ENCODE measurements at places on chromosomes 6 and 20.

GRCh38 chr6:52299653-52300052, 15.1 kb upstream of the MCM3 start:
- DNase-seq = no peak

GRCh38 chr6:125682939-125683338, 66.5 kb upstream of the HEY2 start:
- no peak for DNase-seq

- no peak for DNase-seq
These were observed 21.0 kb downstream of the PHACTR3 start for GRCh38 chr20:59625214-59625922.

DNA sequence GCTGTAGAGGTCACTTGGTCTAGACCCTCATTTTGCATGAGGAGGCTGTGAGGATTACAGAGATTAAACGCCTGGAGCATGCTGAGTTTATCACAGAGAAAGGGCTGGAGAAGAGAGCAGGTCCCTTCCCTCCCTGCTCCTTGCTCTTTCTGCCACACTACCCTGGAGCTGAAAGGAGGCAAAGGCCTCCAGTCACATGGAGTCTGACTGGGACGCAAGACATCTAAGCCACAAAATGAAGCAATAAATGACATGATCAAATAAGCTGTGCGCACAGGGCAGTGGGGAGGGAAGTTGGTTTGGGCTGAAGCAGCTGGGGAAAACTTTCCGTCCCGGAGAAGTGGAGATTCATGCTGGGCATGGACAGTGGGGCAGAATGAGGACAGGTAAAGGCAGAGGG, 33.3 kb downstream of the ATXN1 start:
- no peak for DNase-seq

GRCh38 chr6:25017932-25018567, 82.3 kb upstream of the RIPOR2 start:
- peak; percentile 79 for DNase-seq

GRCh38 chr6:126302191-126302590, 37.7 kb upstream of the CENPW start:
- DNase-seq = no peak

DNA sequence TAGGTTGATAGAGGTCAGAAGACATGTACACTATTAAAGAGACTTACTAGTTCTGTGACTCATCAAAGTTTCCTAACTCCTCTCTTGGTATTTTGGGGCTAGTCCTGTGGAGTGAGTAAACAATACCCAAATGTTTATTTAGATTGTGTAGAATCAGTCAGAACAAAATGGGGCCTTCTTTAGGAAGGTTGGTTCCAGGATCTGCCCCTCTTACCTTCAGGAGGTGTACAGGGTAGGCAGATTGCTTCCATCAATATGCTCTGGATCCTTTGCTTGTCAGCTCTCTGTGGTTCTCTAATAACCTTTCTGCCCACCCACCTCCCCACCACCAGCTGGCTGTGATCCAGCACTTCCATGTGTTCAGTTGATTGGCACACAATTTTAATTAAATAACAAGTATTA, 107.0 kb downstream of the POPDC3 start:
- no peak for DNase-seq

- DNase-seq = peak; percentile 45
These were observed 117.5 kb upstream of the CEP85L start for GRCh38 chr6:118768904-118769325.

GRCh38 chr20:47007826-47008655, 113.4 kb downstream of the EYA2 start:
- DNase-seq = no peak

DNA sequence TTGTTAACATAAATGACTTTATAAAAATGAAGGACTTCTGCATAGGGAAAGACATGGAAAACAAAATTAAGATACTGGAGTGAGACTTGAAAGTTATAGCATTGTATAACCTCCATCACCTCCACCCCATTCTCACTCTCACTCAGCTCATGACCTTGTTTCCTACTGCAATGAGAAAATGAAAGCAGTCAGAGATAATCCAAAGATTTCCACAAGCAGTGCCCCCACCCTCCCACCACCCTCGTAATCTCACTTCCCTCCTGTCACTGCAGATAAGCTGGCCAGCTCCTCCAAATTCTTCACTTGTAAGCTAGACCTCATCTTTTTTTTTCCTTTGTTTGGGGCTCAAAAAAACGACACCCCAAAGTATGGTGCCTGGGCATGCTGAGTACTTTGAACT, 52.9 kb upstream of the PROKR2 start:
- DNase-seq = no peak

DNA sequence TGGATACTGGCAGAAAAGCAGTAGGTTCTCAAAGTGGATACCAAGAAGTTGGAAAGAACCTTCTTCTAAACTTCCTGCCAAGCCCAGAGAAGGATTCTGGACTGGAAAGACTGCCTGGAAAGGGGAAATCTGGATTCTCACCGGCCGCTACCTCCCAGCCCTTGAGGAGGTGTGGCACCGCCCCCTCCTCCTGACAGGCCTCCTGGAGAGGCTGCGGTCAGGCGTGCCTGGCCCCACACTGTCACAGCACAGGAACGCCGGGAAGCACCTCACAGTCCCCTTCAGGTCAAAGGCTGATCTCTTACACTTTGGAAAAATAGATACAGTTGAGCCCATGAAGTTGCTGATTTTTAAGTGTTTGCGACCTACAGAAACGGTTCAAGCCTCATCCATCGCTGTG, 16.3 kb upstream of the PDE10A start:
- no peak for DNase-seq

DNA sequence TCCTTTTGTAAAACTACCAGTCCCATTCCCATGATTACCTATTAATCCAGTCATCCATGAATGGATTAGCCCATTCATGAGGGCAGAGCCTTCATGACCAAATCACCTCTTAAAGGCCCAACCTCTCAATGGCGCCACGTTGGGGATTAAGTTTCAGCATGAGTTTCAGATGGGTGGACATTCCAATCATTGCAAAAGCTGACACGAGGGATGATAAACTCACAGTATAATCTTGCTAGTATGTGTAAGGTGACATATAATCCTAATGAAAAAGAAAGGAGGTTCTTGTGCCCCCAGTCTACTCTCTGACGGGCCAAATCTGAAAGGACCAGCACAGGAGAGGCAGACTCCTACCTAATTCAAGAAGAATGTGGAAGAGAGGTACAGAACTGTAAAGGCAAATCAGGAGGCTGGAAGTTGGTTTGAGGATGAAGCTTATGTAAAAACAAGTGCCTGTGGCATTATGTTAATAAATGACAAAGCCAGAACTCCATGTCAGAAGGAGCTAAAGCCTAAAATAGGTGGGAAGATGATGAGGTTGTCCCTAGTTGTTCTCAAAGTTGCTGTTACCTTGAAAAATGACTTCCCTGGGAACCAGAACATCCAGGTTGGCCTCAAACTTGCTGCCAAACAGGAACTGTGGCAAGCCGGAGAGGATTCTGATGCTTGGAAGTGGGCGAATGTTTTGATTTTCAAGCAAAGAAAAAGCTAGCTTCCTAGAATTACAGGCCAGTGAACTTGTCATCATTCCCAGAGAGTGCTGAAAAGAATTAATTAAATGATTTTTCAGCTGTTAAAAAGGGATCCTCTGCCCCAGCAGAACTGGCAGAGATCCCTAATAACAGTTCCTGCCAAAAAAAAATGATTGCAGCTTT, 106.5 kb upstream of the TIAM2 start:
- DNase-seq = no peak

DNA sequence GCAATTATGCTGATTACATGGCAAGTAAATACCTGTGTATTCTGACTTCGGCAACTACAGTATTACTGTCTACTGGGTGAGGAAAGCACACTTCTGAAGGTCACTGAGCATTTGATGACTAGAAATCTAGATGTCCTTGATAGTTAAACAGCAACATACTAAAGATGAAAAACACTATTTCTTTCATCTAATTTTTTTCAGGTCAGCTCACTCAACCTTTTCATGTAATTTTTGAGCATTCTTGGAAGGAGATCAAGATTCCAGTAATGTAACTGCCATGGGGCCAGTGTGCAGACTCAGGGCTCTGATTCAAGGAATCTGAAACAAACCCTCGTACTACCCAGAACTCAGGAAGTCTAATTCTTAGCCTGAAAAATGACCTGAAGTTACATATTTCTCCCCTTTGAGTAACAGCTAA, 222.6 kb upstream of the TAB2 start:
- DNase-seq = no peak

DNA sequence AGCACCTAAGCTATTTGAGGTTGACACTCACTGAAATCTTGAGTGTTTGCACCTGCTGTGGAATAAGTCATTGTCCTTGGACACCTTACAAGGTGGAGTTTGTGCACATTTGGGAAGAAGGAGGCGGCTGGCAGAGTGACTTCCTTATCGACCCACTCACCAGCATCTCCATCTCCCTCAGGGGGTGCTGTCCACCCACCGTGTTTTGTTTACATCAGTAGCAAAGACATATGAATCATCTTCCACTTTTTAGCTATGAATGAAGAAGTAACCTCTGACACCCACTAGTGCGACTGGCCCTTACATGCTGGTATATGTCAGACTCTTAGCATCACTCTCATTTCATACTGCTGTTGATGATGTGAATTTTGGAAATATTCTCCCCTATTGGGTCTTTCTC, 119.5 kb upstream of the SGK1 start:
- peak; percentile 43 for DNase-seq

GRCh38 chr6:141252828-141253608, 879.7 kb upstream of the GJE1 start:
- DNase-seq = no peak

DNA sequence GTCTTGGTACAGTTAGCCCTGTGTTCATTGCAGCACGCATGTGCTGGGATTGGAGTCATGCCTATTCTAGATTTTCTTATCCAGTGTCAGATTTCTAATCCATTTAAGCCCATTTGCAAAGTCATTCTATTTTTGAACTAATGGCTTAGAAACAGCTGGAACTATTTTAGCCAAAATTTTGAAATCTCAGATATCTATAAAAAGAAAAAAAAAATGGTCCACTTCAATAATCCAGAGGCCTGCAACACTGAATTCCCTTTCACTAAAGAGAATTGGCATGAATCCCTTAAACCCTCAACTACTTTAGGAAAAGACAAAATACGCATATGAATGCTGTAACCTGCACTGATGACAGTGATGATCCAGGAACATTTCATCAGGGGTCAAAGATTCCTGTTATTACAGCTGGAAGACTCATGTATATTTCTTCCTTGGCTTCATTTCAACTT, 1.5 kb downstream of the COL21A1 start:
- no peak for DNase-seq

DNA sequence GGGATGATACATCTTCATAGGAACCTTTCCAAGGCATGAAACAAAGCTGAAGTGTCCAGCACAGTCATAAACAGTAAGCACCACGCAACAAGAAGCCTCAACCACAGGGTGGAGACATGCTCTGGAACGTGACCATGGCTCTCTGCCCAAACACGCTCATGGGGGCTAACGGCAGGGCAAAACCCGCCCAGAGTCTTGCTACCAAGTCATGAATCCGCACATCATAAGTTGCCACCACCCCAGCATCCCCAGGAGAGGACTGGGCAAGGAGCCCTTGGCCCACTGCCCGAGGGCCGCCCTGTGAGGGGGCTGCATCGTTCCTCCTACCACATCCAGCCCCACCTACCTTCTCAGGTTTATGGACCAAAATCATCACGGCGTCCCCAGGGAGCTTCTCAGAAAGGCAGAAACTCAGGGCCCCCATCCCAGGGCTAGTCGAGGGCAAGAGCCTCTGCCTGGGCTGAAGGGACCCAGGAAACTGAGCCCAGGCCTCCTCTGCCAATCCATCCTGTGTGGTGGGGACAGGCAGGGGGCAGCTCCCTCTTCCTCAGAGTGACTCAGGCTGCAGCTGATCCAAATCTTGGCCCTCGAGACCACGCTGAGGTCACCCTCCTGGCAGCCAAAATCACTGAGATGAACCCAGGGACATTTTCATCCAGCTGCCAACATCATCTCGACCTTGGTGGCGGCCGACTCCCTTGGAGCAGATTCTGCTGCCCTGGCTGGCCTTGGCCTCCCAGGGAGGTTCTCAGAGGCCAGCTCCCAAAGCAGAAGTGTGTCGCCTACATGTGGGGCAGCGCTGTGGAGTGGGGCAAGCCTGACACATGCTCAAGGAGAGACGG, 42.6 kb downstream of the BMP7 start:
- DNase-seq = no peak

DNA sequence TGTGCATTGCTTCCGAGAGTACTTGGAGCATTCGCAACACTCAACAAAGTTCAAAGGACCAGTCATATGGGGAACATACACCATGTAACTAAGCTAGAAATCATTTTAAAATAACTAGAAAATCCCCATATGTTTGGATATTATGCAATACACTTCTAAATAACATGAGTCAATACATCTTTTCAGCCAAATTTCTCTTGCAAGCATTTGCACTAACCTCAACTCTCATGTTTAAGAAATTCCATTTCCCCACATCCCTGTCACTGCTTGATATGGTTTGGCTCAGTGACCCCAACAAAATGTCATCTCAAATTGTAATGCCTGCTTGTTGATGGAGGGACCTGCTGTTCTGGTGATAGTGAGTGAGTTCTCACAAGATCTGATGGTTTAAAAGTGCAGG, 85.7 kb upstream of the CST7 start:
- DNase-seq = no peak

GRCh38 chr20:49859807-49860206, 47.2 kb downstream of the SLC9A8 start:
- DNase-seq = no peak

- no peak for DNase-seq
These were observed 63.3 kb upstream of the ZNF133 start for GRCh38 chr20:18224968-18225568.

DNA sequence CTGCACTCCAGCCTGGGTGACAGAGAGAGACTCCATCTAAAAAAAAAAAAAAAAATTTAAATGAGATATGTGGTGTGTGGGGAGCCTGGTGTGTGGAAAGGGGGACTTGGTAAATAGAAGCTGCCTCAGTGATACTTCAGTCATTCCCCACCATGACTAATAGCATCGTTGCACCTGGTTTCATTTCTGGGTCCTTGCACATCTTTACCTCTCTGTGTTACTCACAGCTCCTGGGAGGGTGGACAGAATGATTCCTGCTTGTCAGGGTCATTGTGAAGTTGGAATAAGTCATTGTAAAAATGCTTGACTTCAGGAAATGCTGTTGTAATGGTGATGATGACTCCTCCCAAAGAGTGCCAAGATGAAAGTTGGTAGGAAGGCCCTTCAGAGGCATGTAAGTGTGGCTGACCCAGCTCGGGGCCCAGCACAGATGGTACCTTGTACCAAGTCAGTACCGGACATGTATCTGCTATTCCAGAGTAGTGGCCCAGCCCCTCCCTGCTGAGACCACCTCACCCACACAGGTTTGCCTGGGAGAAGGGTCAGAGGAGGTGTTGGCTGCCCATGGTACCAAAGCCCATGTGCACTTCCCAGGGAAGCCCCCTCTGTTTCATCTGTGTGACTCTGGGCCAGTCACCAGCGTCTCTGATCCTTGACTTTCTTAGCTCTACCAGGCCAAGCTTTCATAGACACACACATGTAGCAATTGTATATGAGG, 48.4 kb downstream of the PLAGL2 start:
- DNase-seq = no peak

- DNase-seq = no peak
These were observed 98.1 kb upstream of the VSTM2L start for GRCh38 chr20:37804584-37805566.
